ENCODE measurements at places on chromosomes 1 and 21.

GRCh38 chr1:109263597-109264378 lies 14.4 kb downstream of the CELSR2 start:
- DNase-seq = peak; percentile 44

DNA sequence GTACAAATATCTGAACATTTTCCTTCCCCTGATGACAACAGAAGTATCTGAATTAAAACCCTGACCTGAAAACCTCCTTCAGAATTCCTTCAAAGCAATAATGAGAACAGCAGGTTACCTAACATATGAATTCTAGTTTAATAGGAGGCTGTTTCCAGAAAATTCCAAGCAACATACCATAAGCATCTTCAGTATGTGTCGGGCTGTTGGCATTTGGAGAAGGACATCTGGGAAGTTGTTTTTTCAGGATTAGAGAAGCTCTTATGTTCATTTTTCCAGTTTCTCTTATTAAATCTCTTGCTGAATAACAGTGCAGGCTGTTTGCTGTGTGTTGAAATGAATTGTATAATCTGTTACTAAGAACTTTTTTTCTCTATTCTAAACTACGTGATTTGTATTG lies 101.5 kb downstream of the PLA2G4A start:
- no peak for DNase-seq

GRCh38 chr1:41629571-41629970 lies 145.1 kb upstream of the EDN2 start:
- DNase-seq = no peak

- no peak for DNase-seq
Measured at GRCh38 chr1:83499998-83500397, 498.9 kb downstream of the TTLL7 start.

GRCh38 chr1:25573961-25574360 lies 30.6 kb downstream of the LDLRAP1 start:
- no peak for DNase-seq

GRCh38 chr1:199287206-199287605 lies 648.4 kb downstream of the PTPRC start:
- no peak for DNase-seq

- no peak for DNase-seq
Measured at GRCh38 chr1:99503276-99503747, 142.6 kb upstream of the PALMD start.

GRCh38 chr1:61572046-61572445 lies 152.9 kb downstream of the TM2D1 start:
- no peak for DNase-seq

DNA sequence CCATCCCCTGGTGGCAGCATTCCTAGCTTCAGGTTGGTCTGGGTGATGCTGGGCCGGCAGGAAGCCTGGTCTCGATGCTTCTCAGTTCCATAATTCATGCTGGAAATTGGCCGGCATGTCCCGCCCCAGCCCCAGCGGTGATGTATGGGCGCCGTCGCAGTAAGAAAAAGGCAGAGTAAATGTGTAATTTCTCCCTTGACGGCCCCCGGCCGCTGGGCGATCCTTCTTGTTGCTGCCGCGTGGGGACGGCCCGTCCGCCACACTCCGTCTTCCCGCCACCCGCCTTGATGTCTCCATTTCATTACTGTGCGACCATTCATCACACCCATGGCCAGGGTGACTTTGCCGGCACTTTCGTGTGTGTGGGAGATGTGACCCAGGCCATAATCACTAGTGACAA lies 8.5 kb downstream of the DMAP1 start:
- no peak for DNase-seq

GRCh38 chr1:58745117-58745516 lies 38.7 kb downstream of the JUN start:
- no peak for DNase-seq

GRCh38 chr1:17581389-17582123 lies 42.1 kb downstream of the ARHGEF10L start:
- peak; percentile 51 for DNase-seq

DNA sequence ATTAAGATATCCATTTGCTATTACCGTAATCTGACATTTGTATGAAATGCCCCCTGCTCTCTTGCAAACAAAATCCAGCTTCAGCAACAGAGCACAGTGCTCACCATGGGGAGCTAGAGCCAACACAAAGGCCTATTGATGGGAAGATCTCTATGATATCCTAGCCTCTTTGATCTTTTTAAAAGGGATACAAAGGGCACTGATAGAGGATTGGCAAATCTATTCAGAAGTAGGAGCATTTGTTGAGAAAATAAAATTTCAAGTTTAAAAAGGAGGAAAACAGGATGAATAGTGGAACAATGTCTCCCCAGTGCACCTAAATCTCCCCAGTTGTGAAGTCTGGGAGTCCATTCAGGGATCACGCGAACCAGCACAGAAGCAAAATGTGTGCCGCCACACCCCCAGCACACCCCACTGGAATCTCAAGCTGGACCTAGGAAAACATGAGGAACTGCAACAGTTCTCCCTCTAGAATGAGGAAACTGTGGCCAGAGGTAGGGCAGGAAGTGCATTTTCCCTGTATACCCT lies 32.2 kb downstream of the MRAP start:
- DNase-seq = no peak
